ENCODE measurements at places on chromosomes 7 and 10. TPM values are rescaled to one million over a fixed set of nuclear protein-coding genes. Genes with fewer than 3 reads are reported as not detected.

GRCh38 chr7:87424075-87424474 is 51.4 kb downstream of the ABCB4 start:
- no peak for DNase-seq

DNA sequence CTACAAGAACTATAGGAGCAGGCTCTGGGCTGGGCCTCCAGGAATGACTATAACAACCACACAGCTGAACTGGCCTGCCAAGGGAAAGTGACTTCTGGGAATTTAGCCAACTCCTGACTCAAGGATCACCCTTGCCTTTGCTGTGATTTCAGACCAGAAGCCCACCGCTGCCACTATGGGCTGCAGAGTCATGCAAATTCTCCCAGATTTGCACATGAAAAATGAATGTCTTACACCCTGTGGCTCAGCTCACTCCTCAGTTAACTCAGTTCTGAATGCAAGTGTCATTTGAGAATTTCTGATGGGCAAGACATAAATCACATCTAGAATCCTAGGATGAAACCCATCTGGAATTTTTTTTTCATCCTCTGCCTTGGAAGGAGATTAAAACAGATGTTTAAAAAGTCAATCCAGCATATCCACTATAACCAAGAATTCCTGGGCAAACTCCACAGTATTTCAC is 186.5 kb upstream of the BET1 start:
- DNase-seq = no peak

DNA sequence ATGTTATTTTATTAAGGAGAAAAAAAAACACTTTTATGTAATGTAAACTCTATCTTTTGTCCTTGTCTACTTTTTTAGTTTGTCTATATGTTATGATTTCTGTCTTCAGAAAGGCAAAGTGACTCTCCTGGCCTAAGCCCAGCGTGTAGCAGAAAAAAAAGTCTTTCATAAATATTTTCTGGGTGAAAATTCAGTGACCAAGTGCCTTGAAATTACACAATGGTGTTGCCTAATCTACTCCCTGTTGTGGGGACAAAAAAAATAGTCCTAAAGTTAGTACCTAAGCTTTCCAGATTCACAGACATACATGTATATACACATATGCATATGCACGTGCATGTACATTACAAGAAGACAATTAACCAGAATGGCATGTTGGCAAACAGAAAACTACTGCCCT is 1257.8 kb upstream of the SORCS1 start:
- no peak for DNase-seq

- no peak for DNase-seq
Measured at GRCh38 chr7:4198301-4198700, 483.8 kb upstream of the FOXK1 start.

GRCh38 chr10:22342421-22342820 is 2.9 kb upstream of the SPAG6 start:
- DNase-seq = no peak

DNA sequence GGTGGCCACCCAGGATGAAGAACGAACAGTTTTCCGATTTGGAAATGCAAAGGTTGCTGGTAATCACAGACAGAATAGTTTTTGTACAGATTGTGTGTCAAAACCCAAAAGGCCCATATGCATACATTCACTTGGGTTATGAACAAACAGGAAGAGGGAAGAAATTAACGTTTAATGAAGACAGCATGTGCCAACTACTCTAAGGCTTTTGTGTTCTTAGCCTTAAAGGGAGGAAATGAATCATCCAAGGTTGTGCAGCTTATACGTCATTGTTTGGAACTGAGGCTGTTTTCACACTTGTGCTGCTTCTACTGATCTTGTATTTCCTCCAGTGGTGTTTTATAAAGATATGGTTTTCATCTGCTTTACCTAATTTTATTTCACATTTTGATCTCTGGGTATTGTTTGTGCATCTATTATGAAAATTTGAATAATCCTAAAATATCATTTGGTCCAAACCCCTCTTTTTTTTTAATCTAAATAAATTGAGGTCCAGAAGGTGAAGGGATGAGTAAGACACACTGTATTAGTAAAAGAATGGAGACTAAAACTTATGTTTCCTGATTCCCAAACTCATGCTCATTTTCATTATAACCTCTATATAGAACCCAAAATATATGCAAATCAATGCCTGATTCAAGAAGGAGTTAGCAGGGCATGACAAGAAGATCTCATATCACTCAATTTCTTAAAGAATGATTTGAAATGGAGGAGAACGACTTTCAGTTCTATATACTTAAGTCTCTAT is 373.1 kb downstream of the THSD7A start:
- DNase-seq = no peak

- DNase-seq = no peak
Measured at GRCh38 chr7:130957137-130957513, 223.1 kb upstream of the KLF14 start.

DMTF1 gene
- polyA plus RNA-seq = 38.2 TPM

CCL26 gene
- 9.8 TPM for polyA plus RNA-seq

CRYGN gene
- polyA plus RNA-seq = 0.53 TPM

KCNH2 gene
- polyA plus RNA-seq = 3.0 TPM
